Fibroblast of villous mesenchyme (primary cell): ENCODE measurements at places on chromosomes 13 and 19.
A peak's percentile ranks its signal among the peaks of the same experiment; 100 is the strongest.

DNA sequence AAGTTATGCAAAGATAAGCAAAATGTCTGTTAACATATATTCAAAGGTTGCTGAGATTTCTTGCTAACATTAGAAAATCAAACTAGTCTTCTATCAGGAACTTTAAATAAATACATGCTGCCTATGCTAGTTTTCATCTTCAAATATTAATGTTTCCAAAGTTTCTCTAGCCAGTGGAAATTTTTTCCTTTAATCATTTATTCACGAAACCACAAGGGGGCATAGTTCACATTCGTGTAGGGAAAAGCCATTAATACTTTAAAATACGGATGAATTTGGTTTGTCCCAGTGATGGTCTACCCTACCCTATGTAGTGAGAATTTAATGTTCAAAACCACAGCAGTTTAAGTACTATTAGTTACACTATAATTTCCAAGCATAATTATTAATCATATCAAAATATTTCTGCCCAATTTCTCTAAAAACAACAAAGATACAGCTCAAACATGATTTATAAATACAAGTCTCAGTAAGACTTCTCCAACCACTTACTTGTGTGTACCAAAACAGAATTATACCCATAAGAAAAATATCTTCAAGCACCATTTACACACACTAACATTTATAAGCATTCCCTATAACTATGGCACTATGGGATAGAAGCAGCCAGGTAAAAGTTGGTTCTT is 16.2 kb downstream of the NUFIP1 start:
- peak; percentile 47 for DNase-seq

GRCh38 chr19:53870485-53870844 is 2.8 kb downstream of the MYADM start:
- peak; percentile 23 for DNase-seq

- peak; percentile 72 for DNase-seq
Observed at GRCh38 chr13:34863360-34864135, 78.5 kb upstream of the NBEA start.

GRCh38 chr13:47038188-47038587 is 141.3 kb upstream of the HTR2A start:
- peak; percentile 3 for DNase-seq

DNA sequence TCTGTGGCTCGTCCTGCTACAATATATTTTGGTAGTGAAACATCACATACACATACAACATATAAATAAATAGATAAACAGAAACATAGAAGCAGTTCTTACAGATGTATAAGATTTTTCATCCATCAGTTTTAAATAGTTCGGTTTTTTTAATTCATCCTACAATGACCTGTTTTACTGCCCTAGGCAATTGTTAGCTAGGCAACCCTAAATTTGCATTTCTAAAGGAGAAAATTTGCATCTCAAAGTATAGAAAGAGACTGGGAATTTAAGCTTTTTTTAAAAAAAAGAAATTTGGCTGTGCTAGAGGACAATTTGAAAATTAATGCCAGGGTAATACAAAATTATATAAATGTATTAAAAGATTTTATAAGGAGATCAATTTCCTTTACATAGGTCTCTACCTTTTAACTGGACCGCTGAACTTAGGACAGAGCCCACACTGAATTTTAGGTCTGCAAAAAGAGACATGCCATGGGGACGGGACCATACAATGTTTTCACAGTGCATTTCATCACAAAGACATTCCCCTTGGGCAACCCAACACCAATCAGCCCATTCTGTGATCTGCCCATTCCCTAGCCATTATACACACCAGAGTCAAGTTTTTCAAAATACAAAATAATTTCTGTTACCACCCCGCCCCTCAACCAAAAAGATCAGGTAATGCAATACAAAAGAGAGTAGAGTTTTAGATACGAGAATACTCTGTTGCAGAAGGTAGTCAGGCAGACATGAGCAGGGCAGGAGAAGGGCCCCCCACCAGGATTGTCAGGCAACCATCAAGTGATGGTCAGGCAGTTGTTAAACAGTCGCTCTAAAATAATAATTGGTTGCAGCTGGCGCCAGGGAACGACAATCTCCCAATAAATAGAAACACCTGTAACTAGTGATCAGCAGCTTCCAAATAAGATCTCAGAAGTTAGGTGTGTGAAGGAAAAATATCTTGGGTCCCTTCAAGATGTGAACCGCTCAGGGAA is 299.7 kb upstream of the SGCG start:
- DNase-seq: no peak

DNA sequence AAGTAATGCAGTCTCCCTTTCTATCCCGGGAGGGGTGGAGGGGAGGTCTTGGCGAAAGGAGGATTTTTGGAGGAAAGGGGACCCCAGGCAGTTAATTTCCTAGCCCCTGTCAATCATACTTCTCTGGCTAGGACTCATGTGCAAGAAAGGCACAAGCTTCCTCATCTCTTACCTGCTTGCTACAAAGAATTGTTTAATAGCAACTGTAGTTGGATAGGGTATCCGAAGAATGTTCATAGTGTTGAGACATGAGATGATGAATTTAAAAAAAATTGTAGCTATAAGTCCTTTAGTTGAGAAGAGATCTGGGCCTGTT is 525 bp downstream of the BORA start:
- DNase-seq: no peak

DNA sequence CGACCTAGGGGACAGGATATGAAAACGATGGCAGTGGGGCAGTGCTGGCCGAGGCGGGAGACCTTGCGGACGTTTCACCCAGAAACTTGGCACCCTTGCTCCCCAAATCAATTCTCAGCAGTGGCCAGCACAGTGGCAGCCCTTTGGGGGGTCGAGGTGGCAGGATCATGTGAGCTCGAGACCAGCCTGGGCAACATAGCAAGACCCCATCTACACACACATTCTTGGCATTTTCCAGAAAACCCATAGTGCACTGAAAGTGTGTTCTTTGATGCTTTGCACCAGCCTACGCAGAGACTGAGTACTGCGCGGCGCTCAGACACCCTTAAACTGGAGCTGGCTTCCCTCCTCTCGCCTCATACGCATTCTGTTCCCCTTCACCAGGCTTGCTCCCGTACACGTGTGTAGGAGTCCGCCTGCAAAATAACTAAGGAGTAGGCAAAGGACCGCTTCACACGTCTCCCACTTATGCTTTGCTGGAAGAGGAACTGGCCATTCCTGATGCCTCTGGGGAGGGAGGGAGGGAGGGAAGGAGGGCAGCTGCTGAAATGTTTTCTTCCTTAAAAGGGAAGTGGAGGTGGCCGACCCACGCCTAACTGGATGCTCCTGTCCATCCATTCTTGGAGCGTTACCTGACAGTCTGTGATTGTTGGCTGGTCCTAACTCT is 23.5 kb upstream of the MIER2 start:
- no peak for DNase-seq

- DNase-seq: peak; percentile 56
Observed at GRCh38 chr19:34482380-34483250, 1.1 kb downstream of the WTIP start.

DNA sequence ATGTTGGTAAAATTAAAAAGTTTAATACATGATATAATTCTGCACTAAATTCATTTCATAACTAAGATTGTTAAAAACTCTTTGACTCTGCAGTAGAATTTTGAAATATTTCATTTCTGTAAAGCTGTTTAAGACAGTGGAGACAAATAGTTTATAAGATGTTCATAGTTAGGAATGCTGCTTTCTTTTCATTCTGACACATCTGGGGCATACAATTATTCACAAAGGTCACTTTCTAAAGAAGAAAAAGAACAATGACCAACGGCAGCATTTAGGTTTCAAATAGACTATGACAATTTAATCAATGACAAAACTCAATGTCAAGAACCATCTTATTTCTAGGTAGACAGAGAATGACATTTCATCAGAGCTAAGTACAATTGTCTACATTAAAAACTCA is 1422.1 kb downstream of the PCDH9 start:
- DNase-seq: peak; percentile 5

- DNase-seq: no peak
Observed at GRCh38 chr13:74246487-74246886, 112.3 kb upstream of the KLF12 start.

DNA sequence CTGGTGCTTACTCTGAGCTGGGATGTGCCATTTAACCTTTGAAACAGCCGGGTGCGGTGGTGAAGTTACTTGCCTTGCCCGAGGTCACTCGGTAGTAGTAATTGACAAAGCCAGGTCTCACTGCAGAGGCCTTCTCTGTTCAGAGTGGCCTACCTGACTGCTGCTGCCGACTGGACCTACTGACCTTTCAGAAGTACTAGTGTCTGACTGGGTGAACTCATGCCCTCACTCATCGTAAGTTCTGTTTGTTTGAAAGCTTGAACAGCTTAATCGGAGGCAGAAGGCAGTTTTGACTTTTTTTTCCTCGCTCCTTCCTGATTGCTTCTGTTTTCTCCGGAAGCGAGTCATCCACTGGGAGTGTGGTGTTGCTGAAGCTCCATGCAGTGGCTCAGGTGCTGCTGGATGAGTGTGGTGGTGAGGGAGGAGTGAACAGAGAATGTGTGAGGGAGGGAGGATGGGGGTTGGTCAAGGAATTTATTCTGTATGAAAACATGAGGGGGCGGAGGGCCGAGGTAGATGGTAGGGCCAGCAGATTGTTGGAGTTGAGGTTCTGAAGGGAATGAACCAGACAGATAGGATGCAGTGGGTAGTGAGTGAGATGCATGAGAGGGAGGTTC is 2.7 kb downstream of the SPINT2 start:
- peak; percentile 44 for DNase-seq

DNA sequence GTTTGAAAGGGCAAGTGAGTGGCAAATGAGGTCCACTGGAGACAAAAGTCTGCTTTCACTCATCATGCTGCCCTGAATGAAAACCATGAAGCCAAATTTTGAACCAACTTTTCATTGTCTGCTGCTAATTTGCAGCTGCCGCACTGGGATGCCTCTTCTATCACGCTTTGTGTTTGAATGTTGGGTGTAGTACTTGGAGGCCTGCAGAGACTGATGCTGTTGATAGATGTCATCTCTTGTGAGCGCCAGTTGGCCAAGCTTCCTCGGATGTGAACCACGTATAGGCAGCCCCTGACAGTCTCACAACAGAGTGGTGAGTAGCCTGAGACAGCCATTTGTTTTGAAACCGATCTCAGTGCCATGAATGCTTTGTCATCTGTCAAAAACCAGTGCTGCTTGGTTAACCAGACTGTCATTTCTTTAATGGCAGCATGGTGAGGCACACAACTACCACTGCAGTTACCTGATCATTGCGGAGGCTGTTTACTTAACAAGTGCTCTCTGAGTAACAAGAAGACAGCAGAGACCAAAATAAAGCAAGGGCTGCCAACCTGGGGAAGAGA is 31.2 kb upstream of the SLC10A2 start:
- DNase-seq: no peak

- no peak for DNase-seq
Observed at GRCh38 chr13:31278869-31279268, 79.1 kb downstream of the B3GLCT start.

- no peak for DNase-seq
Observed at GRCh38 chr19:29858000-29858596, 46.3 kb downstream of the CCNE1 start.
